ENCODE measurements at places on chromosomes 7 and 10.

GRCh38 chr10:73590881-73591799, at the start of gene USP54:
TSS of gene USP54 (minus strand) at chr10:73591342. CDS start at chr10:73575658, 15,684 bp downstream.
- no peaks in the 10 kb centered on the region for H3K36me3 ChIP-seq
- no peaks in the 10 kb centered on the region for H3K4me1 ChIP-seq
- no peak within 1 kb of the TSS for H3K27ac ChIP-seq

GRCh38 chr10:26557641-26558014, 119.5 kb downstream of the APBB1IP start:
- no peak for DNase-seq
- H3K27me3 ChIP-seq: no peaks in the 10 kb centered on the region
- no peaks in the 10 kb centered on the region for H3K4me1 ChIP-seq
- no peak overlapping the region for H3K4me3 ChIP-seq
- H3K36me3 ChIP-seq: no peaks in the 10 kb centered on the region
- no peak overlapping the region for H3K27ac ChIP-seq

- H3K36me3 ChIP-seq: no peaks in the 10 kb centered on the region
- H3K27ac ChIP-seq: no peak overlapping the region
- H3K27me3 ChIP-seq: no peaks in the 10 kb centered on the region
- DNase-seq: no peak
- H3K4me1 ChIP-seq: no peaks in the 10 kb centered on the region
- no peak overlapping the region for H3K4me3 ChIP-seq
Measured at GRCh38 chr10:88213065-88213605, 349.7 kb downstream of the PTEN start.

GRCh38 chr7:39102234-39102633, 124.5 kb downstream of the POU6F2 start:
- H3K36me3 ChIP-seq: no peaks in the 10 kb centered on the region
- H3K27ac ChIP-seq: no peak overlapping the region
- no peak for DNase-seq
- no peaks in the 10 kb centered on the region for H3K4me1 ChIP-seq

GRCh38 chr10:78432583-78432982, 398.9 kb downstream of the RPS24 start:
- H3K36me3 ChIP-seq: no peaks in the 10 kb centered on the region

DNA sequence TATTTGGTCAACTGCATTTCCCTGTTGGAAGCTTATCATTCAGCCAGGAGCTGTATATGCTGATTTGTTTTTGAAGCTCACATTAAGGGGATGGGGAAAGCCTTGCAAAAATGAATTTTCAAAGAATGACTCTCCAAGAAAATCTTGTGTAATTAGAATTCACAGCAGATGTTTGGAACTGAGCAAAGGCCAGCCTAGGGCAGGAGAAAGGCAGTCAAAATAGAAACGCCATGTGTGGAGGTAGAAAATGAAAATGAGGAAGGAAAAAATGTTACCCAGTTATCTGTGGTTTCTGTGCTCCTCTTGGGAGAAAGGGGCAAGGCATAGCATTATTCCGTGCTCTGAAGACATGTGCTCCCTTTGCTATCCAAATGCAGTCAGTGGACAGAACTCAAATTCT, 93.5 kb downstream of the NRP1 start:
- no peak overlapping the region for H3K4me3 ChIP-seq
- H3K27me3 ChIP-seq: no peaks in the 10 kb centered on the region
- H3K27ac ChIP-seq: no peak overlapping the region
- DNase-seq: no peak
- H3K36me3 ChIP-seq: no peaks in the 10 kb centered on the region
- no peaks in the 10 kb centered on the region for H3K4me1 ChIP-seq

- no peaks in the 10 kb centered on the region for H3K27me3 ChIP-seq
- no peaks in the 10 kb centered on the region for H3K4me1 ChIP-seq
- DNase-seq: no peak
- H3K27ac ChIP-seq: no peak overlapping the region
- H3K4me3 ChIP-seq: no peak overlapping the region
Measured at GRCh38 chr10:91412354-91413087, 2.4 kb downstream of the HECTD2 start.

DNA sequence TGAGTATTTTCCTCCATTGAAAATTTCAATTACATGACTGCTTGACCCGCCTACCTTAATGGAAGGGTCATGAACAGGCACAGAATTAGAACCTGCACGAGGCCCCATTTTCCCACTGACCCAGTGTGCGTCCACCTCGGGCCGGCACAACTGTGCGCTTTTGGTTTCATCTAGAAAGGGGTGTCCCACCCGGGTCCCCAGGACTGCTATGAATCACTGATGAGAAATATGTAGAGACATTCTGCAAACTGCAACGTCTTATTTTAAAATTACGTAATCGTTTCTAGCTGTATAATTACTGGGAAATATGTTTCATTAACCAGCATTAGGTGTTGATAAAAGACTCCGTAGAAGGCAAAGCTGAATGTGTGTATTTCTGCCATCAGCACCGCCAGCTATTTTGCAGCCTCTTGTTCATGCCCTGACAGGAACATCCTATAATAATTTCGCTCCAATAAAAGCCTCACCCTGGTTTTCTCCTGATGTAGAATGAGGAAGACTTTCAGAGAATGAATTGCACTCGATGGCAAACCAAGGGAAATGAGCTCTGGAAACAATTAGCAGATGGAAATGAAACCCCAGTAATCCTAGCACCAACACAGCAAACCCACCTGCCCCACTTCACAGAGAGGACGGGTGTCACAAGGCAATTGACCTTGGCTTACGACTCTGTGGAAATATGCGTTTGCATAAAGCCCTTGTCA, 562.1 kb downstream of the DNAJB6 start:
- H3K27ac ChIP-seq: no peak overlapping the region
- no peaks in the 10 kb centered on the region for H3K27me3 ChIP-seq
- no peak overlapping the region for H3K4me3 ChIP-seq
- H3K36me3 ChIP-seq: no peaks in the 10 kb centered on the region

DNA sequence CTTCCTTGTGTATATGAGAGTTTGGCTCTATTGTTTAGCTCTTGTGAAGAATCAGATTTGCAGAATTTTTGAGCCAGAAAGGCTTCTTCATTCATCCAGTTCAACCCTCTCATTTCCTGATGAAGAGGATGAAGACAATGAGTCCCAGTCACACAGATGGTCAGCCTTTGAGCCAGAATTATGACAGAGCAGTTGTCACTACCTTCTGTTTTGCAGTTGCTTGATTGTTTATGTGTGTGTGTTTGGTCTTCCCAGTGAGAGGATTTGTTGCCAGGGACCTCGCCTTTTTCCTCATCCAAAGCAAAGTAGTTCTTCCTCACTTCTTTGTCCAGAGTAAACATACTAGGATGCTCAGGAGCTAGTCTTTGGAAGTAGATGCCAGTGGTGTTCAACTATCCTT, 15.6 kb downstream of the MDFIC start:
- H3K27me3 ChIP-seq: no peaks in the 10 kb centered on the region
- H3K4me1 ChIP-seq: no peaks in the 10 kb centered on the region
- no peak overlapping the region for H3K27ac ChIP-seq
- DNase-seq: no peak

DNA sequence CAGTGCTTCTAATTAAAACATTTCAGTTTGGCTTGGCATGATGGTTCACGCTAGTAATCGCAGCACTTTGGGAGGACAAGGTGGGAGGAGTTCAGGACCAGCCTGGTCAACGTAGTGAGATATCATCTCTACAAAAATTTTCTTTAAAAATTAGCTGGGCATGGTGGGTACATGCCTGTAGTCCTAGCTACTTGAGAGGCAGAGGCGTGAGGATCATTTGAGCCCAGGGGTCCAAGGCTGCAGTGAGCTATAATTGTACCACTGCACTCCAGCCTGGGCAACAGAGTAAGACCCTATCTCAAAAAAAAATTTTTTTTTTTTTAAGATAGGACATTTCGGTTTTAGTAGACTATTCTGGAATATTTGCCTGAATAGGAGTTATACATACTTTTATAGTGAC, 12.4 kb downstream of the HBP1 start:
- no peak for DNase-seq
- H3K27ac ChIP-seq: no peak overlapping the region
- H3K4me1 ChIP-seq: no peaks in the 10 kb centered on the region
- no peak overlapping the region for H3K4me3 ChIP-seq

- H3K27ac ChIP-seq: no peak overlapping the region
- no peak for DNase-seq
- H3K4me1 ChIP-seq: no peaks in the 10 kb centered on the region
- no peak overlapping the region for H3K4me3 ChIP-seq
- H3K36me3 ChIP-seq: no peaks in the 10 kb centered on the region
Measured at GRCh38 chr7:107453388-107453787, 16.5 kb upstream of the GPR22 start.

GRCh38 chr7:121002048-121002756, 13.7 kb downstream of the CPED1 start:
- H3K36me3 ChIP-seq: no peaks in the 10 kb centered on the region
- DNase-seq: no peak
- no peak overlapping the region for H3K27ac ChIP-seq
- H3K4me3 ChIP-seq: no peak overlapping the region
- H3K27me3 ChIP-seq: no peaks in the 10 kb centered on the region

GRCh38 chr7:77188731-77189437, 10.7 kb downstream of the FGL2 start:
- H3K36me3 ChIP-seq: no peaks in the 10 kb centered on the region
- no peaks in the 10 kb centered on the region for H3K27me3 ChIP-seq
- H3K4me1 ChIP-seq: no peaks in the 10 kb centered on the region
- no peak overlapping the region for H3K27ac ChIP-seq

DNA sequence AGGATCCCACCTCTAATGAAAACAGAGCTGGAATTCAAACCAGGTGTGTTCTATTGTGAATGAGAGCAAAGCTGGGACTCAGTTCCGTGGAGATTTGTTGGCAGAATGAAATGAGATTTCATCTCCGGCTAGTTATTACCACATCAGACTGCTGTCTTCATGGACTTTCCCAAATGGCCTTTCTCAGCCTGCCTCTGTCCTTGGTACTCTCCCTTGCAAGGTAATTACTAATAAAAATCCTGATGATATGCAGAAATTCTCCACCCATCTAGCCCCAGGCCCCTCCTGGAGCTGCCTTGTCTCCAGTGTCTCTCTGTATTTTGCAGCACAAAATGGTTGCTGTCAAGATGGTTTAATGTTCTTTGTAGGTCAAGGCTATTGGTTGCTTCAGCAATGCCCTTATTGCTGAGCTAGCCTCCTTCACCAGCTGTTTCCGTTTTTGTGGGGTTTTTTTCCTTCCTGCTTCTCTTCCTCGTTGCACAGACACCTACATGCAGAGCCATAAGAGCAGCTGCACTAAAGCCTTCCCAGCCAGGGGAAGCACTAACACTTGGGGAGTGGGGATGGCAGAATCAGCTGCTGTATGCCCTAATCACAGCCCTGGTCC, 185.0 kb upstream of the GHITM start:
- H3K27ac ChIP-seq: no peak overlapping the region
- peaks cover 7% of the 10 kb centered on the region for H3K4me1 ChIP-seq
- no peaks in the 10 kb centered on the region for H3K27me3 ChIP-seq
- no peaks in the 10 kb centered on the region for H3K36me3 ChIP-seq

DNA sequence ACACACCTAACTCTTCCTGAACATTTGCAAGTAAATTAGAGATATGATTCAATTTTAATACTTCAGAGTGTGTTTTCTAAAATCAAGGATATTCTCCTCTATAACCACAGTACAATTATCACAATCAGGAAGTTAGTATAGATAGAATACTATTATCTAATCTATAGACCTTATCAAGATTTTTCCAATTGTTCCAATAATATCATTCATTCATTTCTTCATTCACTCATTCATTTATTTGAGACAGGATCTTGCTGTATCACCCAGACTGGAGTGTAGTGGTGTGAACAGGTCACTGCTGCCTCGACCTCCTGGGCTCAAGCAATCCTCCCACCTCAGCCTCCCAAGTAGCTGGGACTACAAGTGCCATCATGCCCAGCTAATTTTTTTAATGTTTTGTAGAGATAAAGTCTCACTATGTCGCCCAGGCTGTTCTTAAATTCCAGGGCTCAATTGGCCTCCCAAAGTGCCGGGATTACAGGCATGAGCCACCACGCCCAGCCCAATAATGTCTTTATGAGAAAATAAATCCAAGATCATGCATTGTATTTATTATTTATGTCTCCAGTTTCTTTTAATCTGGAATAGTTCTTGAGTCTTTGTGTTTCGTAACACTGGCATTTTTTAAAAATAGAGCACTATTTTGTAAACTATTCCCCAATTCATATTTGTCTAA, 10.6 kb upstream of the MRPS16 start:
- H3K4me1 ChIP-seq: no peaks in the 10 kb centered on the region
- no peak for DNase-seq
- no peak overlapping the region for H3K27ac ChIP-seq
- H3K36me3 ChIP-seq: no peaks in the 10 kb centered on the region
- no peaks in the 10 kb centered on the region for H3K27me3 ChIP-seq

GRCh38 chr7:48611993-48612392, 312.4 kb upstream of the CDC14C start:
- H3K27me3 ChIP-seq: no peaks in the 10 kb centered on the region
- peaks cover 1% of the 10 kb centered on the region for H3K4me1 ChIP-seq
- H3K4me3 ChIP-seq: no peak overlapping the region
- no peak for DNase-seq

GRCh38 chr7:79452495-79453265, 787 bp downstream of the MAGI2 start:
- no peak for DNase-seq
- H3K4me1 ChIP-seq: no peaks in the 10 kb centered on the region
- peaks cover 37% of the 10 kb centered on the region for H3K27me3 ChIP-seq
- peak overlapping the region; percentile 89 for H3K4me3 ChIP-seq
- H3K27ac ChIP-seq: no peak overlapping the region

GRCh38 chr7:28686418-28686800, 271.7 kb downstream of the TRIL start:
- no peak overlapping the region for H3K27ac ChIP-seq
- no peaks in the 10 kb centered on the region for H3K27me3 ChIP-seq
- no peak for DNase-seq
- H3K4me1 ChIP-seq: peaks cover 7% of the 10 kb centered on the region
- H3K4me3 ChIP-seq: peak overlapping the region; percentile 18
- no peaks in the 10 kb centered on the region for H3K36me3 ChIP-seq

GRCh38 chr7:94439893-94440381, 45.2 kb downstream of the COL1A2 start:
- H3K4me1 ChIP-seq: peaks cover 1% of the 10 kb centered on the region
- no peak for DNase-seq
- H3K27ac ChIP-seq: no peak overlapping the region
- H3K27me3 ChIP-seq: no peaks in the 10 kb centered on the region
- H3K4me3 ChIP-seq: no peak overlapping the region
- no peaks in the 10 kb centered on the region for H3K36me3 ChIP-seq

- H3K27me3 ChIP-seq: no peaks in the 10 kb centered on the region
- no peak for DNase-seq
- H3K4me1 ChIP-seq: no peaks in the 10 kb centered on the region
- no peak overlapping the region for H3K27ac ChIP-seq
- H3K36me3 ChIP-seq: no peaks in the 10 kb centered on the region
- no peak overlapping the region for H3K4me3 ChIP-seq
Measured at GRCh38 chr10:5679606-5680005, 5.0 kb upstream of the TASOR2 start.

DNA sequence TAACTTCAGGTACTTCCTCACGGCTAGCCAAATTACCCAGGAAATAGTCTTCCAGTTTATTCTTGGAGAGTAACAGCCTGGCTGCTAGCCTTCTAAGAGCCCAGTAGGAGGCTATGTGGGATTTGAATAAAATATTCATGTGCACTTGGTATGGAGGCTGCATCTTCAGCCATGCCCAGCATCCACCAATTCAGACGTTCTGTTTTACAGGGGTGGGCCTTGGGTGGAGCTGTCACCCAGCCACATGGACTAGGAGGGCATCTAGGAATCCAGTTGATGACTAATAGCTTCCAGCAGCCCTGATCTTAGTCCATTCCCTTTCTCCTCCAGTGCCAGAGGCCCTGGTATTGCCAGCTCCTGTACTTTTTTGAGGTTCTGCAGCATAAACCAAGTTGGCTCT, 66.3 kb upstream of the ZRANB1 start:
- H3K4me1 ChIP-seq: no peaks in the 10 kb centered on the region
- DNase-seq: no peak
- H3K4me3 ChIP-seq: no peak overlapping the region
- H3K27me3 ChIP-seq: no peaks in the 10 kb centered on the region
- H3K27ac ChIP-seq: no peak overlapping the region
